NCI-H345 (cell line): ENCODE measurements at places on chromosomes 5 and 9.

- DNase-seq = no peak
These were observed 52.6 kb downstream of the SAR1B start for GRCh38 chr5:134580001-134580460.

DNA sequence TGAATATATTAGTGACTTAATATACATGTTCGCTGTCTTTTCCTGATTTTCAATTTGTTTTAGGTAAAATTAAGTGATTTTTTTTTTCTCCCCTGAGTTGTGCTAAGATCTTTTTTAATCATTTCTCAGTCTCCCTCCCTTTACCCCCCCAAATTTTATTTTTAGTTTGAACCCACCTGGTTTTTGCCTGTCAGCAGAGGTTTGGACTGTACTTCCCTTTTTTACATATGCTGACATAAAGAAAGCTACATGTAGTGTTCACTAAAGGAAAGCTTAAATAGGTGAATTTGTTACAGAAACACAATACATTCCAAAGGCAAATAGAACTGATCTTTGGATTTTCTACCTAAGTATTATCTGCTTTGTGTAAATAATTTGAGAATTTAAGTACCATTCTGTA is 82.2 kb downstream of the IPO11 start:
- DNase-seq = no peak

- no peak for DNase-seq
These were observed 80.1 kb upstream of the IRX4 start for GRCh38 chr5:1962619-1963355.

GRCh38 chr5:12876541-12877298 is 972.5 kb upstream of the CTNND2 start:
- DNase-seq = no peak

GRCh38 chr9:129347316-129348120 is 169.5 kb upstream of the IER5L start:
- DNase-seq = no peak
